ENCODE measurements at places on chromosomes 7 and 10. TPM values are rescaled to one million over a fixed set of nuclear protein-coding genes. Genes with fewer than 3 reads are reported as not detected.

- peaks cover 12% of the 10 kb centered on the region for H3K36me3 ChIP-seq
- peaks cover 23% of the 10 kb centered on the region for H3K4me1 ChIP-seq
- H3K4me3 ChIP-seq, result peak within 1 kb of the TSS; percentile 85
- no peaks in the 10 kb centered on the region for H3K27me3 ChIP-seq
- peak; percentile 83 for DNase-seq
Observed at GRCh38 chr7:1503816-1504775, at the start of gene INTS1. TSS of gene INTS1 (minus strand) at chr7:1504389. CDS start at chr7:1503960, 429 bp downstream.

MKX gene
- 0.31 TPM for total RNA-seq

- no peaks in the 10 kb centered on the region for H3K27me3 ChIP-seq
- no peak overlapping the region for H3K27ac ChIP-seq
- H3K36me3 ChIP-seq, result peaks cover 7% of the 10 kb centered on the region
- no peak for DNase-seq
- peaks cover 7% of the 10 kb centered on the region for H3K4me1 ChIP-seq
- no peak overlapping the region for H3K4me3 ChIP-seq
Observed at GRCh38 chr10:13296476-13296875, 3.4 kb downstream of the PHYH start.

GRCh38 chr7:35758421-35758820, 42.4 kb upstream of the SEPTIN7 start:
- no peaks in the 10 kb centered on the region for H3K36me3 ChIP-seq
- DNase-seq, result no peak
- H3K4me1 ChIP-seq, result peaks cover 56% of the 10 kb centered on the region
- peak overlapping the region; percentile 76 for H3K27ac ChIP-seq
- peak overlapping the region; percentile 34 for H3K4me3 ChIP-seq

- no peak overlapping the region for H3K4me3 ChIP-seq
- H3K27ac ChIP-seq, result no peak overlapping the region
- no peak for DNase-seq
- peaks cover 69% of the 10 kb centered on the region for H3K27me3 ChIP-seq
- H3K36me3 ChIP-seq, result no peaks in the 10 kb centered on the region
Observed at GRCh38 chr10:103277713-103278536, 987 bp downstream of the INA start.

DNA sequence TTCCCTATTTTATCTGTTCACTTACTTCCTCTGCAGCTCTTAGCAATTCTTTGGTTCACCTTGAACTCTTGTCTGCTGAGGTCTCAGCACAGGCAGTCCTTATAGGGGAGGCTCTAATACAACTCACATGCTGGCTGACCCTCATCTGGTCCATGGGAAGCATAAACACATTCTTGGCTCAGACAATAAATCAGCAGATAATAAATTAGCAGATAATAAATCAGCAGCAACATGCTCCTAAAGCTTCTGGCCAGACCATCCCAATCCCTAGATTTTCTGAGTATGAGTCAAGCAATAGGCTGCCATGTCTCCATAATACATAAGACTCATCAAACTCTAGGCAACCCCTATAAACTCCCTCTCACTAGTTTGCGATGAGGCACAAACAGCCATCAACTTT, 208.6 kb upstream of the STEAP4 start:
- H3K4me3 ChIP-seq, result no peak overlapping the region
- H3K36me3 ChIP-seq, result no peaks in the 10 kb centered on the region
- no peak for DNase-seq
- H3K27ac ChIP-seq, result no peak overlapping the region
- no peaks in the 10 kb centered on the region for H3K27me3 ChIP-seq
- peaks cover 2% of the 10 kb centered on the region for H3K4me1 ChIP-seq

GRCh38 chr7:127755521-127755920, 103.5 kb downstream of the SND1 start:
- H3K4me1 ChIP-seq, result peaks cover 30% of the 10 kb centered on the region
- DNase-seq, result no peak

LIPF gene
- total RNA-seq, result not detected

DNA sequence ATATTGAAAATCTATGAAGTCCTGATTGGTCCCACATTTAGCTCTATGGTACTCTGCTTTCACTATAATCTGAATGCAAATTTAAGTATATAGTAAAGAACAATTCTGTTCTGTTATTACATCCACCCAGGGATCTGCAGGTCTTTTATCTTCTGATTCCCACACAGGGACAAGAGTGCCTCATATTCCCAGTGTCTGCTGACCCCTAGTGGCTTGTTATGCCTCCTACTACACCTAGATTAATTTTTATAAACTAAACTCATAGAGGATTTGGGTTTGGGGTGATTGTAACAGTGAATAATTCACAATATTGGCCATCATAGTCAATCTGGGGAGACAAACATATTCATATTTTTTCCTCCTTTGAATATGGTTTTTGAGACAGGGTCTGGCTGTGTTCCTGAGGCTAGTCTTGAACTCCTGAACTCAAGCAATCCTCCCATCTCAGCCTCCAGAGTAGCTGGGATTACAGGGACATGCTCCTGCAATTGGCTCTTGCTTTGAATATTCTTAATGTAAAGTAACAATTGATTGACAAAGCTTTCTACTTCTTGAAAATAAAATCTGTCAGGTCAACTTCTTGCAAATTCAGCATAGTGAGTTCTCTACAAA, 282.1 kb downstream of the KCND2 start:
- H3K27me3 ChIP-seq, result peaks cover 3% of the 10 kb centered on the region
- peaks cover 9% of the 10 kb centered on the region for H3K4me1 ChIP-seq
- DNase-seq, result peak; percentile 19

MDH2 gene
- 122 TPM for total RNA-seq

DNA sequence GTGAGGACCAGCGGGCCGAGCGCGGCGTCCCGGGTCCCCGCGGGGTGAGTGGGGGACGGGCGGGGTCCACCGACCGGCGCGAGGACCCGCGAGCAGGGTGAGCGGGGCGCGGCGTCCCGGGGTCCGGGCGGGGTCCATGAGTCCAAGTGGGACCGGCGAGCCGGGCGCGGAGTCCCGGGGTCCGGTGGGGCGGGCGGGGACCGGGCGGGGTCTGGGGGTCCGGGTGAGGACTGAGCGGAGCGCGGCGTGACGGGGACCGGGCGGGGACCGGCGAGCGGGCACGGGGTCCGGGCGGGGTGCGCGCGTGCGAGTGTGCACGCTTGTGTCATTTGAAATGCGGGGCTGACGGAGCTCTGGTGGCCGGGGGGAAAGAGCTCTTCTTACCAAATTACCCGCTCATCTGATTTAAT, 765 bp downstream of the CELF2 start:
- H3K36me3 ChIP-seq, result no peaks in the 10 kb centered on the region
- H3K4me1 ChIP-seq, result peaks cover 4% of the 10 kb centered on the region
- H3K27ac ChIP-seq, result peak overlapping the region; percentile 47
- peaks cover 83% of the 10 kb centered on the region for H3K27me3 ChIP-seq

DNA sequence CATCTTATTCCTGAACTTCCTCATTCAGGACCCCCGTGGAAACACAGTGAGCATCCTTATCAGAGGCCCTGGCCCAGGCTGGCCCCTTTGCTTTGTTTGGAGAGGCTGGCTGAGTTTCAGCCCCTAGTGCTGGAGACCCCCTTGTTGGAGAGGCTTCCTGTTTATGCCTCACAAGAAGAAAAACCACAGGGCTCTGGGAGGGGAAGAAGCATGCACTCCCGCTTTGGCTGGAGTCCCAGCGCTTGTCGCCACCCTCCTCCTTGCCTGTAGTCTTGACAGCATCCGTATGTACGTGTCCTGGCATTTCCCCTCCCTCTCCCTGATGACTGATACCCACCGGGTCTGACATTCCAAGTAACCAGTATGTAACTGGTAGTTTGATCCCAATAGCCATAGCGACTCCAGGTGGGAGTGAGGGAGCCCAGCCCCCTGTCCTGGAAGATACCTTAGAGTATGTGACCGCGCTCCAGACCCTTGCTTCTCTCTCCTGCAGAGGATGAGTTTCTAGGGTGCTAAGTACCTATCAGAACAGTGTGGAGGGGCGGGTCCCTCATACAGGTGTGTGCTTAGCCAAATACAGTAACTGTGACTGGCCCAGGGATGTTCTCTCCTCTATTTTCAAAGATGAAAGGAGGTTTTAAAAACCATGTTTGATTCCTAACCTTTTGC, 6.9 kb upstream of the ATP6V0E2 start:
- H3K4me1 ChIP-seq, result no peaks in the 10 kb centered on the region
- no peak overlapping the region for H3K4me3 ChIP-seq
- no peak for DNase-seq
- H3K36me3 ChIP-seq, result no peaks in the 10 kb centered on the region
- no peak overlapping the region for H3K27ac ChIP-seq
- no peaks in the 10 kb centered on the region for H3K27me3 ChIP-seq

- H3K36me3 ChIP-seq, result no peaks in the 10 kb centered on the region
- no peak overlapping the region for H3K4me3 ChIP-seq
- peaks cover 2% of the 10 kb centered on the region for H3K27me3 ChIP-seq
- no peak overlapping the region for H3K27ac ChIP-seq
- no peak for DNase-seq
Observed at GRCh38 chr10:75959209-75959608, 527.8 kb downstream of the LRMDA start.

DNA sequence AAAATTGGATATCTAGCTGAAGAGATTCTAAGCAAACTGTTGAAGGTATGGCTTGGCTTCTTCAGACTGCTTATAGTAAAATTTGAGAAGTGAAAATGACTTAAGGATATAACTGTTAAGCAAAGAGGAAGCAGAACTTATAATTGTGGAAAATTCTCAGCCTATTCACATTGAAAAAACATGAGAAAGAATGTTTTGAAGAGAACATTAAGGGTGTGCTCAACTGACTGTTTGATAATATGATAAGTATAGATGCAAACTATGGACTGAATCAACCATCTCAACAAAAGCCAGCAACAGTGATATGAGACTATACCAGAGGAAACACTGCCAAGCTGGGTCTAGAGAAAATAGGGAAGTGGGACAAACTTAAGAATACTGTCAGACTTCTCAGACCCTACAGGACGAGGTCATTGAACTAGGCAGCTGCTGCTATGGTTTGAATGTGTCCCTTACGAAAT, 133.1 kb upstream of the PPP1R3A start:
- H3K27ac ChIP-seq, result no peak overlapping the region
- no peaks in the 10 kb centered on the region for H3K36me3 ChIP-seq
- DNase-seq, result no peak
- no peaks in the 10 kb centered on the region for H3K27me3 ChIP-seq
- no peaks in the 10 kb centered on the region for H3K4me1 ChIP-seq
- no peak overlapping the region for H3K4me3 ChIP-seq
